ENCODE measurements at places on chromosomes 2 and 18.

DNA sequence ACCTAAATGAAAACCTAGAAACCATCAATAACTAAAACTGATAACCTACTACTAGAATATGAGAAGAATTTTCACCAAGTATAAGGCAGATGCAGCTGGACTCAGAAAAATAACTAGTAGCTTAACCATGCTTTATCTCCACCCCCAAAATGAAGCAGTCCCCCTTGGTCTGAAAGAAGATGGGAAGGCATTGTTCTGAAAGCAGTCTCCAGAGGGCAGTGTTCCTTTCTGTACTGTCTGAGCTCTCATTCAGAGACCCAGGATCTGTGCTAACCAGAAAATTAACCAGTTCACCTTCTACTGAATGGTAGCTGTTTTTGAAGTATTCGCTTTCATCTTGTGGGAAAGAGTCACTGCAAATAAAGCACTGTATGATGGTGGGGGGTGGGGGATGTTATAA lies 273.0 kb downstream of the PDE11A start:
- peak; percentile 38 for DNase-seq

DNA sequence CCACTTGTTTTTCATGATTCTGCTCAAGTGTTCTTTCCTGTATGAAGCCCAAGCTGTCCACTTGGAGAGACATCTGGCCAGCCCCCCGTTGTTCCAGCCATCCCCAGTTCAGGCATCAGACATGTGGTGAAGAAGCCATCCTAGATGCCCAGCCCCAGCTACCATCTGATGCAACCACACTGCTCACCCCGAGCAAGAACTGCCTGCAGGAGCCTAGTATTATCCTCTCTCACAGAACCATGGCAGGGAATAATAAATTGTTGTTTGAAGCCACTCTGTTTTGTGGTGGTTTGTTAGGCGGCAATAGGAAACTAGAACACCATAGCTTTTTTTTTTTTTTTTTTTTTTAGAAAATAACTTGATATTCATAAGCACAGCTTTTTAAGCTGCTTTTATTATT lies 19.5 kb upstream of the DARS1 start:
- no peak for DNase-seq

DNA sequence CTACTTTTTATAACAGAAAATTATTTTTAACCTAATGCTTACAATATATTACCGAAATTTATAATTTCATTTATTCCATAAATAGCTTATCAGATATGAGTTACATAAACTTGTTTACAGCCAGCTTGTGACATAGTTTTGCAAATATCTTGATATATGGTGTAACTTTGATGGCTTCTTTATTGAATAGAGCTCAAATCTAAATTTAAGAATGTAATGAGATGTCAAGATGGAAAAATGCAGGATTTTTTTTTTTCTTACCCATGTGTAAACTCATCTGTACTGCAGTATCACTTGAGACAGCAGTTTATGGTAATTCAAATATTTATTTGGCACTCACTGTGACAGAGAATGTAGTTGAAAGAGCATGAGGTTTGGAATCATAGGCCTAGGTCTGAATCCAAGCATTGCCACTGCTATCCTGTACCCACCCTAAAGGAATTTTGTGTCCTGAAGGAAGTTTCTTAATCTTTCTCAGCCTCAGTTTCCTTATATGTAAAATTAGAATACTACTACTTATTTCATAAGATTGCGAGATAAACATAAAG lies 3.8 kb downstream of the CREB1 start:
- DNase-seq, result no peak

DNA sequence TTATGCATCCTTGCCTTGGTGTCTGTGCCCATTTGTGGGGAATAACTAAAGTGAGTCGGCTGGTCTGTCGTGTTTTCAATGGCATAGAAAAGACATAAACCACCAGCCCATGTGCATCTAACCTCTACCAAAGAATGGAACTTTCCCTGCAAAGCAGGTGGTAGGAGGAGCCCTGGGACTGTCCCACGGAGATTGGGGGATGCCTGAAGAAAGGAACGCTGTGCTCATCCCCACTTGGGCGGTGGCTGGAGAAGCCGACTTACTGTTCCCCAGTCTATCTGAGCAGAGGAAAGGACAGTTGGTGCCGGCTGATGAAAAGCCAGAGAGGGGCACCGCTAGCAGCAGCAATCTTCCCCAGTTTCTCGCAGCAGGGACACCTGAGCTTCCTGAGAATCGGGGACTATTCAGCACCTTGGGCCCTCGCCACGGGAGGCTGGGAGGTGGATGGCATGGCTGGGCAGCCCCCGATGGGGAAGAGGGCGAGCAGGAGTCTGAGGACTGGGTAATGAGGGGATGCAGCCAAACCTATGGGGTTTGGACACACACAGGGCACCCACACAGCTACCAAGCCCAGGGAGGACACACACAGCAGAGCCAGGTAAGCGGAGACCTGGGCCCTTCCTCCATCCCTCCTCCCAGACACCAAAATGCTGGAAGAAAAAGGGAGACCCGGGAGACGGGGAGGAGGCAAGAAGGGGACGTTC lies 53.7 kb upstream of the AGAP1 start:
- DNase-seq, result no peak

GRCh38 chr2:237669283-237669627 lies 41.9 kb downstream of the LRRFIP1 start:
- no peak for DNase-seq

DNA sequence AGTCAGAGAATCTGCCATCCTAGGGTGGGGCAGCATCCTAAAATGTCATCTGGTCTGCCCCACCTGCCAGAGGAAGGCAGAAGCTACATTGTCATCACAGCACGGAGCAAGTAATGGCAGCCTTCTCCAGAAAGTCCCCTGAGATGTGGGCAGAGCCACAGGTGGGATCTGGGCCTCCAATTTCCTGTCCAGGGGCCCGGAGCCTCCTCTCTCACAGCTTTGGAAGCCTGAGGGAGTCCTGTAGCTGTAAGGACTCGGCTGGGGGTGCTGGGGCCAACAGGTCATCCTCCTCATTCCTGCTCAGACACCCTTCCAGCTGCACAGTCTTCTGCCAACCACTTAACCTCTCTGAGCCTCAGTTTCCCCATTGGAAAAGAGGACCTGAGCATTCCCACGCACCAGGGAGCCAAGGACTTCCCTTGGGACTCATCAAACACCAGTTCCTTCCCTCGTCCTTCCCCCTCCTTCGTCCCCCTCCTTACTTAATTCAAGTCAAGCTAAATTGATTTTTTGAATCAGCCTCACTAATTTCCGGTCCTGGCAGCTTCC lies 48.6 kb upstream of the ID2 start:
- no peak for DNase-seq

DNA sequence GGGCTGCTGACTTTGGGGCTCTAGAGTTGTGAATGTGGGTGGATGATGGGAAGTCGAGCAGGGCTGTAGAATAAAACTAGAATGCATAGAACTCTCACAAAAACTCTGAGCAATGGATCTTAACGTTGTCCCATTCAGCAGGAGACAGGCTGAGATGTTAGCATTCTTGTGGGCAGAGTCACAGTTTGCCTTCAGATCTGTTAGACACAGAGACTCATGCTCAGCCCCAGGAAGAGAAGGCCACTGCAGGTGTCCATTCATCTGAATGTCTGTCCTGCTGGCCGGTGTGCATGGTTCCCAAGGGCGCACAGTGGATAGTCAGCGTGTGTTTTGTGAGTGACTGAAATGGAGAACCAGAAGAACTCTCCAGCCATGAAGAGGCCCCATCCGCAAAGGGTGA lies 111.3 kb downstream of the TSN start:
- DNase-seq, result no peak

DNA sequence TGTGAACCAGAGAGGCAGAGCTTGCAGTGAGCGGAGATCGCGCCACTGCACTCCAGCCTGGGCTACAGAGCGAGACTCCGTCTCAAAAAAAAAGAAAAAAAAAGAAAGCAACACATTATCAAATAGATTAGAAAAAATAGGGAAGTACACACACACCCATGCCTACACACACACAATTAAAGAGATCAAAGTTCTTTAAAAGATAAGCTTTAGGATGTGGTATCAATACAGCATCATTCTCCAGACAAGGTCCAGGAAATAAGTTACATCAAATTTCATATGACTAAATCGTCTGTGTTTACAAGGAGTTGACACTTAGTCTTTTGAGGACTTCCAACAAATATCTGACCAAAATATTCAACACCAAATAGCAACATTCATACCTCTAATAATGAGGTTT lies 25.7 kb downstream of the PGAP1 start:
- no peak for DNase-seq

DNA sequence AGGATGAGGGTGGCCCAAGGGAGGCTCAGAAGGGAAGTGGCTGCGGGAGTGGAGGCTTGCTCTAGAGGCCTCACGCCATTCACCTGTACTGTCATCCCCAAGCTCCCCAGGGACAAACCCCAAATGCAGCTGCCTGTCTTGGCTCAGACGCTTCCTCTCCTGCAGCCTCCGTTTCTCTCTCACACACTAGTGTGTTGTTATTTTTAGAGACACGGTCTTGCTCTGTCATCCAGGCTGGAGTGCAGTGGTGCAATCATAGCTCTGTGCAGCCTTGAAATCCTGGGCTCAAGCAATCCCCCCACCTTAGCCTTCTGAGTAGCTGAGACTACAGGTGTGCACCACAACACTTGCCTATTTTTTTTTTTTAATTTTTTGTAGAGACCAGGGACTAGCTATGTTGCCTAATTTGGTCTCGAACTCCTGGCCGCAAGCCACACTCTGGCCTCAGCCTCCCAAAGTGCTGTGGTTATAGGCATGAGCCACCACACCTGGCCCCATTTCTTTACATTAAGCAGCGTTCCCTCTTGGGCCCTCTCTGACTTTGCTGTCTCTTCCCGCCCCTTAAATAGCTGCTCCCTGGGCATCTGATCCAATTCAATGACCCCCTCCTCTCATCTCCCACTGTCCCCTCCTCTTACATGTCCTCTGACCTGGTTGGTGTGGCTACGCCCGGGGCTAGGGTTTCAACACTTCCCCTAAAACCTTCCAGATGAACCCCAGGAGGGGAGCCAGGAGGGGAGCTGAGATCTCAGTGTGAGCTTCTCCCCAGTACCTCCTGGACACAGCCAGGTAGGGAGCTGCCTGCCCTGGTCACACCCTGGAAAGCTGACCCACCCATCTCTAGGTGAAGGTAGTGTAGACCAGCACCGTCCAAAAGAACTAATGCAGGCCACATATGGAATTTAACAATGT lies 24.0 kb upstream of the LOXHD1 start:
- DNase-seq, result no peak

- DNase-seq, result no peak
Measured at GRCh38 chr2:233287871-233288270, 19.7 kb upstream of the SAG start.

GRCh38 chr2:168194784-168195522 lies 52.4 kb downstream of the STK39 start:
- DNase-seq, result no peak

GRCh38 chr2:51706220-51706619 lies 674.3 kb upstream of the NRXN1 start:
- no peak for DNase-seq

DNA sequence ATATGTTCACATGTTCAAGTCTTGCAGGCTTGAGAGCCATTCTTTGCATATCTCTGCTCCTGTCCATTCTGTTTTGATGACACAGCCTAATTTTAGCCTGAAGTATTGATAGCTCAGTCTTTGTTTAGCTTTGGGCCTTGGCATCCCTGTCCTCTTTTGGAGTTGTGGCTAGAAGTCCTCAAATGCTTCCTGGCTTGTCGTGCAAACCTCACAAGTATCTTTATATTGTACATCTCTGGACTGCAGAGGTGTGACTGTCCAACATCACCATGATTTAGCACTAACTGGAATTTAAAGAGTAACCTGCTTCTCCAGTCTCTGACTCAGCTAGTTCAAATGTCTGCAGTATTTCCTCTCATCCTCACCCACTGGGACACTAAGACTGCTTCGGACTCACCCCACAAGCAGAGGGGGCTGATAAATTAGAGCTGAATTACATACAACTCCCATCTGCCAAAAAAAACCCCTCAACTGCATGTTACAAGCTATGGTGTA lies 11.7 kb downstream of the PFN4 start:
- DNase-seq, result no peak

GRCh38 chr2:155377931-155378444 lies 679.5 kb downstream of the KCNJ3 start:
- DNase-seq, result no peak

- no peak for DNase-seq
Measured at GRCh38 chr2:10307561-10308156, 5.0 kb downstream of the HPCAL1 start.

- DNase-seq, result no peak
Measured at GRCh38 chr2:136253288-136254004, 135.5 kb upstream of the CXCR4 start.

GRCh38 chr2:57809230-57809629 lies 237.4 kb upstream of the VRK2 start:
- DNase-seq, result no peak

- DNase-seq, result no peak
Measured at GRCh38 chr2:55078956-55079355, 28.7 kb upstream of the RTN4 start.

- no peak for DNase-seq
Measured at GRCh38 chr2:197164141-197164754, 146.3 kb downstream of the ANKRD44 start.

DNA sequence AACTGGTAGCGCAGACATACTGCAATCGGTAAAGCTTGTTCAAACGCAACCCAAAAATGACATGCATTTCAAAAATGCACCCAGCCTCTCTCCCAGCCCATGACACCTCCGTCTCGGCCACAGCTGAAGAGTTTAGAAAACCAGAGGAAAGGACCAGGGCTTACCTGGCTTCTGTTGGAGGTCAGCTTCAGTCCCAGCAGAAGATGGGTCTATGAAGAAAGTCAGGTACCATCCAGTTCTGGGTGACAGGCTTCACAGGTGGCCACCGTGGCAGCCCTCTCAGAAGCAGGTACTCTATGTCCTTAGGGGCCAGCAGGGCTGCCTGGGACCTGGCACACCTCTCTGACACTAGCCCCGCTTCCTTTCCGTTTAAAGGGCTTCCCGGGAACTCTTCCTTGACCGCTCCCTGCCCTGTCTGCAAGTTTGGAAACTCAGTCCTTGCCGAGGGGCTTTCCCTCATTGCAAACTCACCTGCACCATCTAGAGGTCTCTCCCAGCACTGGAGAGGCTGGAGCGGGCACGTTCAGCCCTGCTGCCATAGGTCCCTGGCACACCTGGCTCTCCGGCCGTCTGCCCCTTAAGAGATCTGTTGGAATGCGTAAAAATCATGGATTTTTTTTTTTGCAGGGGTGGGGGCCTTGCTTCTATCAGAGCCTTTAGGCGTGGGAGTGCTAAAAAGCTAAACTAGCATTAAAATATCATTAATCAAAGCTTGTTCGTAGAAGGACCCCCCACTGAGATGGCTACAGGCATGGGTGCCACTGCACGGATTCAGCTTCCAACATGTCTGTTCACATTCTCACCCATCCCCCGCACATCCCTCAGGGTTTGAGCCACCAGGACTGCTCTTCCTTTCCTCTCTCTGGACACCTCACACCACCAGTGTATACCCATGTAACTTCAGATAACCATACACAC lies at the start of gene EDAR:
TSS of gene EDAR (minus strand) at position 425 of the 918 bp plus-strand sequence. CDS start 58,206 bp downstream, outside the sequence.
- peak; percentile 52 for DNase-seq

- DNase-seq, result no peak
Measured at GRCh38 chr2:16326711-16327300, 338.8 kb downstream of the CYRIA start.

GRCh38 chr18:73848656-73849055 lies 299.0 kb downstream of the FBXO15 start:
- DNase-seq, result no peak
